ENCODE measurements at places on chromosomes 7 and 10.

DNA sequence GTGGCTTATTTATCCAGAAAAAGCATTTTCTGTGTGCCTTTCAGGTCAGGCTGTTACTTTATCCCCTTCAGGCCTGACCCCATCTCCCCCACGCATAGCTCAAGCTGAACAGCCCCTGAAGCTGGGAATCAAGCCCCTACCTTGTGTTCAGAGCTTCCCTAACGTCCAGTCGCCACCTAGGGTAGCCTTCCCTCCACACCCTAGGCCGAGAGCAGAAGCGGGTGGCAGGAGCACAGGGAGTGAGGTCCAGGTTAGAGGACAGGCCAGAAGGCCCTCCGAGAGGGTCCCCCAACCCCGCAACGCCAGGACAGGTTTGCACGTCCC, 479 bp upstream of the SEMA4G start:
- no peak for DNase-seq

- DNase-seq: no peak
Observed at GRCh38 chr10:77494756-77495541, 142.7 kb downstream of the KCNMA1 start.

- no peak for DNase-seq
Observed at GRCh38 chr10:123774132-123774742, 108.1 kb downstream of the GPR26 start.

DNA sequence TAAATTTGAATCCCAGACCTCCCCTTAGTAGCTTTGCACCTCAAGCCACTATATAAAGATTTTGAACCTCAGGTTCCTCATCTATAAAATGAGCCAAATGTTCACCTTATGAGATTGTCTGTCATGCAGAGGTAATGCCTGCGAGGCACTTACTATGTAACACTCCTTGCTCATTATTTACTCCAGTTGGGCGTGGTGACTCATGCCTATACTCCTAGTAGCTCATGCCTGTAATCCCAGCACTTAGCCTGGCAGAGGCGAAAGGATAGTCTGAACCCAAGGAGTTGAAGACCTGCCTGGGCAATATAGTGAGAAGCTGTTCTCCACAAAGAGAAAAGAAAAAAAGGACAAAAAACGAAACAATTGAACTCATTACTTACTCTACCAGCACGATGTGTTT, 82.2 kb downstream of the MDFIC start:
- DNase-seq: no peak

- DNase-seq: no peak
Observed at GRCh38 chr10:33114451-33114952, 156.5 kb upstream of the ITGB1 start.

DNA sequence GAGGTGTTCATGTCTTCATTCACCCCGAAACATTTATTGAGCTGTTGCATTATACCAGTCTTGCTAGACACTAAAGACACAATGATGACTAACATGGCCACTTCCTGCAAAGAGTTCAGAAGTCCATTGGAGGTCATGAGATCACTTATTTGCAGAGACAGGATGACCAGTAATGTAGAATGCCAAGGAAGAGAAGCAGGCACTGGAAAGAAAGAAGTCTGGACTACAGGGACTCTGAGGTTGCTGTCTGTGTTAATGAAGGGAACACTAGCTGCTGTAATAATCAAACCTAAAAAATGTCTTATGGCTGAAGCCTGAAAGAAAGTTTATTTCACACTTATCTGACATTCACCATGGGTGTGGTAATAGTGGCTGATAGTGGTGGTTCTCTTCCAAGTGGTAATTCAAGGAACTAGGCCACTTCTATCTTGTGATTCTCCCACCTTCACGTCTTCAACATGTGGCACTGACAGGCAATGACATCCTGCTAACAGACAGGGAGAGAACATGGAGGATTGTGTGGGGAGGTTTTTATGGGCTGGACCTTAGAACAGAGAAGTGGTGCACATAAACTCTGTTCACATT, 89.2 kb upstream of the MKLN1 start:
- DNase-seq: no peak

DNA sequence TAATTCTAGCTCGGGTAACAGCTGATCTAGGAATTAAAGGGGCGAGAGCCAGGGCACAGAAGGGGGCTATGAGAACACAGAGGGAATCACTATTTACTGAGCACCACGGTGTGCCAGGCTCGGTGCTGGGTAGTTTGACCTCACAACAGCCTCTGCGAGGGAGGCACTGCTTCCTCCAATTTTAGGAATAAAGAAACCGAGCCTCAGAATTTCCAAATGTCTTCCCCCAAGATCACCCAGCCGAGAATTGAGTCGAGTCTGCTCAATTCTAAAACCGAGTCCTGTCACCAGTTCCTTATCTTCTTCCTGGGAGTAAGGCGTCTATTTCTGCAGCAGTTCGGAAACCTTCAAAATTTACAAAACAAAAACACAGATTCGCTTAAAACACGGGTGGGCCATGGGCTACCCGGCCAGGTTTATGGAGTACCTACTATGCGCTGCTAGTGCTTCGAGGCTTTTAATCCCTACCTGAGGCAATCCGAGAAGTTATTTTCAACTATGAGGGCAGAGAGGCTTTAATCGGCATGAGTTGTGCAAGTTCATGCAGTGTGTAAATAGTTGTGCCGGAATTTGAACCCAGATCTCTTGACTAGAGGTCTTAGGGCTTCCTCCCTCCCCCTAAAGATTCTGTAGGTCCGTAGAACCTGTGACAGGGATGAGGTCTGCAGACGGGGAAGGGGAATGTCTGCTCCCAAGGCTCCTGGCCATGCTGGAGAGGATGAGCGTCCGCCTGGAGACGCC, 872 bp upstream of the HMX2 start:
- DNase-seq: no peak

GRCh38 chr7:50397971-50398324, 52.2 kb downstream of the FIGNL1 start:
- no peak for DNase-seq

Measured in esophagus squamous epithelium (tissue), 5 donors.